ENCODE measurements at places on chromosomes 4 and X. TPM values are rescaled to one million over a fixed set of nuclear protein-coding genes. Genes with fewer than 3 reads are reported as not detected.

Gene PTCHD1
- 3.2 TPM for total RNA-seq

Gene ITGB1BP2
- 6.8 TPM for total RNA-seq

Gene SMIM10L2A
- total RNA-seq, result 4.7 TPM

Gene SATL1
- total RNA-seq, result 0.22 TPM

Gene PALLD
- 20.8 TPM for total RNA-seq

Gene ADGRG2
- total RNA-seq, result 8.2 TPM

Gene HSFX3
- not detected for total RNA-seq

Gene TCEAL4
- 46.4 TPM for total RNA-seq

Gene CXCL3
- total RNA-seq, result 3.5 TPM

Gene PPP2R2C
- total RNA-seq, result 9.4 TPM

Gene HS3ST1
- total RNA-seq, result 0.44 TPM

Gene CWH43
- not detected for total RNA-seq

Gene C4orf51
- 15.4 TPM for total RNA-seq

Gene RIPPLY1
- total RNA-seq, result not detected

Gene IL2RG
- 0.94 TPM for total RNA-seq

Gene TKTL1
- total RNA-seq, result 0.53 TPM

Gene SSX4B
- total RNA-seq, result not detected

Gene DCAF8L2
- total RNA-seq, result not detected

Measured in WTC11 (cell line).